Activated naive CD8-positive, alpha-beta T cell treated with anti-CD3 and anti-CD28 coated beads for 36 hours (primary cell): ENCODE measurements at places on chromosomes 2 and 18. TPM values are rescaled to one million over a fixed set of nuclear protein-coding genes. Genes with fewer than 3 reads are reported as not detected.
A peak's percentile ranks its signal among the peaks of the same experiment; 100 is the strongest.

Gene FAM228A
- not detected for total RNA-seq

DNA sequence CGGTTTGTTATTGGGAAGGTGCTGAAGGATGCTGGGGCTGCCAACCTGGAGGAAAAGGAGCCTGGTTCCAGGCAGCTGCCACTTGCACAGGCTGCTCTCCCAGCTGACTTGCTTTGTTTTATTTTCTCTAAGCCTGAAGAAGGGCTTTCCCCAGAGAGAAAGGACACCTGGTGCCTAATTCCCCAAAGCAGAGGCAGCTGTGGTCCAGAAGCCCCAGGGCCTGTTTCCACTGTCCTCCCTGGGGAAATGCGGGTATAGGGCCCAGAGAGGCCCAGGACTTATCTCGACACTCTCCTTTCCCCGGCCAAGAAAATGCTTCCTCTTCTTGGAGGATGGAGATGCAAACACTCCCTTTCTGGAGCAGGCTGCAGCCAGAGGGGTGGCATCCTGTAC lies 30.1 kb downstream of the INO80C start:
- DNase-seq = no peak
- no peaks in the 10 kb centered on the region for H3K4me1 ChIP-seq
- H3K36me3 ChIP-seq = peaks cover 19% of the 10 kb centered on the region
- H3K27me3 ChIP-seq = no peaks in the 10 kb centered on the region
- no peak overlapping the region for H3K27ac ChIP-seq

GRCh38 chr18:1013951-1014350 lies 109.3 kb downstream of the ADCYAP1 start:
- no peaks in the 10 kb centered on the region for H3K36me3 ChIP-seq
- H3K4me1 ChIP-seq = no peaks in the 10 kb centered on the region
- no peak overlapping the region for H3K27ac ChIP-seq
- no peak for DNase-seq
- H3K4me3 ChIP-seq = no peak overlapping the region
- peaks cover 4% of the 10 kb centered on the region for H3K27me3 ChIP-seq

GRCh38 chr2:123258877-123259539 lies 766.1 kb upstream of the CNTNAP5 start:
- H3K4me1 ChIP-seq = no peaks in the 10 kb centered on the region
- no peaks in the 10 kb centered on the region for H3K36me3 ChIP-seq
- no peak overlapping the region for H3K27ac ChIP-seq
- DNase-seq = no peak

Gene LONRF2
- not detected for total RNA-seq

DNA sequence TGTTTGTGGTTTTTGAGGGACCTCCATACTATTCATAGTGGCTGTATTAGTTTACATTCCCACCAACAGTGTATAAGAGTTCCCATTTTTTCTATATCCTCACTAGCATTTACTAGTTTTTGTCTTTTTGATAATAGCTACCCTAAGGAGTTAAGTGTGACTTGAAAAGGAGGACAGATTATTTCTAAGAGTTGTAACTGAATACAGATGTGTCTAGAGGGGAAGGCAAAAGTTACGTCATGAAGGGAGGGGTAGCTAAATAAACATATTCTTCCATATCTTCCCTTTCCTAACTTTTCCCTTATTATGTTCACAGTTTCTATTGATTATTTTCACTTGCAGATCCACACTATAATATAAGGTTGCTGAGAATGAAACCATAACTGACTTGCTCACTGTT lies 1315.7 kb upstream of the ZEB2 start:
- H3K36me3 ChIP-seq = no peaks in the 10 kb centered on the region
- no peaks in the 10 kb centered on the region for H3K27me3 ChIP-seq
- no peak for DNase-seq
- no peak overlapping the region for H3K27ac ChIP-seq
- H3K4me3 ChIP-seq = no peak overlapping the region
- H3K4me1 ChIP-seq = no peaks in the 10 kb centered on the region

DNA sequence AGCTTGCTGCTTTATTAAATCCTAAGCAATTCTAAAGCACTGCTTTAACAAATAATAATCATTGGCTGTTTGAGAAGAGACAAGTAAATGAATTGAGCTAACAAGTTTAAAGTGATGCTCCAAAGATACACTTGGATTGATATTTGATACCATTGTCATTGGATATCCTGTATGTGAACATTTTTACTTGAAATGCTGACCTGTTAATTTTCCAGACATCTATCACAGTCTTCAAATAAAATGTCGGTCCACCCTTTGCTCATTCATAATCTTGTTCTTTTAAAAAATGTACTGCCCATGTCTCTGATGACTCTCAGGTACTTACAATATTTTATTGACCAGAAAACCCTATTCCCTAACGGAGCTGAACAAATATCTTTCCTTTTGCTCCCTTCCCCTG lies 202.1 kb downstream of the DYSF start:
- no peak for DNase-seq
- H3K27me3 ChIP-seq = no peaks in the 10 kb centered on the region
- H3K36me3 ChIP-seq = peaks cover 3% of the 10 kb centered on the region
- no peak overlapping the region for H3K4me3 ChIP-seq
- H3K4me1 ChIP-seq = no peaks in the 10 kb centered on the region

Gene CRACDL
- total RNA-seq = 0.33 TPM

GRCh38 chr2:33529771-33530481 lies 53.5 kb downstream of the RASGRP3 start:
- H3K4me3 ChIP-seq = no peak overlapping the region
- no peak overlapping the region for H3K27ac ChIP-seq
- peaks cover 8% of the 10 kb centered on the region for H3K36me3 ChIP-seq
- peaks cover 30% of the 10 kb centered on the region for H3K4me1 ChIP-seq
- no peak for DNase-seq

DNA sequence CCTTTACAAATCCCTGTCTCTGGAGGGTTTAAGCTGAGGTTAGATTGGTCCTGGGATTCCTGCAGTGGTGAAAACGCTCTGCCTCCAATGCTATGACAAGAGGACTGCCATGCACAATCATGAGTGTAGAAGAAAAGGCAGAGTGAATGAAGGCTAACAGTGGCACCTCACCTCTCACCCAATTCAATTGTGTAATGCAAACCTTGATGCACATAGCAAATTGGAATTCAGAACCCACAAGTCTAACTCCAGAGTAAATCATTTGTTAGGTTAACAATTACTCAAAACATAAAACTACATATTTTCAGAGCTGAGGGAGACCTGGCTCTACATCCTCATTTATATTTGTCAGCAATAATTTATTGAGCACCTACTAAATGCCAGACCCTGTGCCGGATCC lies 1.8 kb downstream of the TGFBRAP1 start:
- DNase-seq = no peak
- peaks cover 61% of the 10 kb centered on the region for H3K4me1 ChIP-seq
- no peak overlapping the region for H3K27ac ChIP-seq
- peak overlapping the region; percentile 82 for H3K4me3 ChIP-seq

Gene REEP1
- 0.20 TPM for total RNA-seq

GRCh38 chr18:10771053-10771709 lies 245.4 kb downstream of the NAPG start:
- no peaks in the 10 kb centered on the region for H3K36me3 ChIP-seq
- H3K27ac ChIP-seq = no peak overlapping the region
- peaks cover 29% of the 10 kb centered on the region for H3K27me3 ChIP-seq

DNA sequence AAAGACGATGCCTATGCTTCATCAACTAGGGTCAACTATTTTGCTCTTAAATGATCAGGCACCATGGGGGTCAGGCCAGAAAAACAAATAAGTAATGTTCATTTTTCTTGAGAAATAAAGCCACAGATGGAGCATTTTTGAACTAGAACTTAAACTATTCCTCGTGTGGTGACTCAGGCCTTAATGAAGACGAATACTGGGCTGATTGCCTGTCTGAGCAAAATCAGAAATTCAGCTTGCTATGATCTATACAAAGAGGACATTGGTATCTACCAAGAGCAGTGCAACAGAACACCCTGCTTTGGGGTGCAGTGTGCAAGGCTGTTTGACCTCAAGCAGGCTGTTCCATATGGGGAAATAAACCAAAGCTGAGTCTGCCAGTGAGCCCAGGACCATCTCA lies 176.0 kb downstream of the NRP2 start:
- no peak overlapping the region for H3K4me3 ChIP-seq
- no peak for DNase-seq
- no peak overlapping the region for H3K27ac ChIP-seq
- H3K27me3 ChIP-seq = peaks cover 5% of the 10 kb centered on the region
- no peaks in the 10 kb centered on the region for H3K36me3 ChIP-seq

DNA sequence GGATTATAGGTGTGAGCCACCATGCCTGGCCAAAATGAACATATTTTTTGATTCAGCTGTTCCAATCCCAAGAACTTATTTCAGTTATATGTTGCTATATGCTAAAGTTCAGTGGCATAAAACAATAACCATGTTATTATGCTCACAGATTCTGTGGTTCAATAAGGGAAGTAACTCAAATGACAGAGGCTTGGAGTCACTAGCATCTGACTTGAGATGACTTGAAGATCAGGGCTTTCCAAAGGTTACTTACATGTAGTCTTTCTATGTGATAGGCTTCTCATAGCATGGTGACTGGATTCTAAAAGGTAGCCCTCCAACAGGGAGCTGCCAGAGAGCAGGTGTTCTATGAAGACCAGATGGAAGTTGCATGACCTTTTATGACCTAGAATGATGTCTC lies 17.2 kb downstream of the CLK1 start:
- no peak for DNase-seq
- no peak overlapping the region for H3K4me3 ChIP-seq
- no peak overlapping the region for H3K27ac ChIP-seq
- no peaks in the 10 kb centered on the region for H3K4me1 ChIP-seq
- H3K27me3 ChIP-seq = no peaks in the 10 kb centered on the region
- peaks cover 21% of the 10 kb centered on the region for H3K36me3 ChIP-seq

GRCh38 chr18:6435731-6436130 lies 21.0 kb upstream of the L3MBTL4 start:
- no peaks in the 10 kb centered on the region for H3K4me1 ChIP-seq
- H3K27me3 ChIP-seq = no peaks in the 10 kb centered on the region
- no peak overlapping the region for H3K4me3 ChIP-seq

Gene SMAD7
- total RNA-seq = 9.4 TPM

GRCh38 chr2:216031960-216032689 lies 18.8 kb upstream of the MREG start:
- peaks cover 39% of the 10 kb centered on the region for H3K4me1 ChIP-seq
- no peak for DNase-seq
- no peaks in the 10 kb centered on the region for H3K27me3 ChIP-seq

- peaks cover 9% of the 10 kb centered on the region for H3K36me3 ChIP-seq
- H3K4me1 ChIP-seq = peaks cover 61% of the 10 kb centered on the region
- no peaks in the 10 kb centered on the region for H3K27me3 ChIP-seq
- no peak for DNase-seq
- peak overlapping the region; percentile 97 for H3K27ac ChIP-seq
These were observed 52.7 kb downstream of the HAUS1 start for GRCh38 chr18:46156843-46157242.

DNA sequence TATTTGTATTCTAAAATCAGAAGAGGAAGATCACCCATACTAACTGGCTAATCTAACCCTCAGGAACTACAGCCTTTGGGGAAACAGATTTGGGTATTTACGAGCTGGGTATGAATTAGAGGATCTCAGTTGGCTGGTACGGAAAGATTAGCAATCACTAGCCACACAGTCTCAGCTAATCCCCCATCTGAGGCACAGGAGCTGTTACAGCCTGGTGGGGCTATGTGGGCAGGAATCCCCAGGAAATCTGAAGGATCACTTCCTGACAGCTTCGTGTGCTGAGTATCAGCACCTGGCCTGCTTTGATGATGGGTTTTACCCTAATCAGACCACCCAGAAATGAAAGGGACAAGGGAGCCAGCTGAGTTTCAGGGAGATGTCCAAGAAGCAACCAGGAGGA lies 206.3 kb downstream of the AFF3 start:
- no peak overlapping the region for H3K4me3 ChIP-seq
- no peaks in the 10 kb centered on the region for H3K36me3 ChIP-seq
- no peaks in the 10 kb centered on the region for H3K27me3 ChIP-seq
- H3K27ac ChIP-seq = no peak overlapping the region

- peaks cover 43% of the 10 kb centered on the region for H3K36me3 ChIP-seq
- H3K27me3 ChIP-seq = no peaks in the 10 kb centered on the region
- H3K27ac ChIP-seq = peak overlapping the region; percentile 60
- H3K4me1 ChIP-seq = no peaks in the 10 kb centered on the region
- DNase-seq = no peak
These were observed 6.7 kb upstream of the CLK1 start for GRCh38 chr2:200871151-200871550.

Gene SLC19A3
- total RNA-seq = not detected

DNA sequence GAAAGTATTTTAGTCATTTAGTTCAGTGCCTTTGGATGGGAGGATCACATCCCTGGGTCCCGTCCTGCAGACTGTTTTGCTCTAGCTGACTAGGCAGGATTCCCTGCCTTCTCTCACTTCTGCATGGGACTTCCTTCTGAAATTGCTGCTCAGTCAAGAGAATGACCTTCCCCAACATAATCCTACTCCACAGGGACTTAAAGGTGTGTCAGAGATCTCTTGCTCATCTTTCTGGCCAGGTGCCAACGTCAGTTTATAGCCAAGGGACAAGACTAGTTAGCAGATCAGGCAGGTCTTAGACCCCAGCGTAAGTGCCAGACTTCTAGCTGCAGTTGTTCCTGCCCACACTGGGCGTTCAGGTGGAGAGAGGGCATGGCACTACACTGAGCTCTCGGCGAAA lies 9.5 kb upstream of the IL1B start:
- no peak overlapping the region for H3K4me3 ChIP-seq
- H3K4me1 ChIP-seq = no peaks in the 10 kb centered on the region
- peaks cover 12% of the 10 kb centered on the region for H3K27me3 ChIP-seq
- DNase-seq = no peak
- H3K36me3 ChIP-seq = no peaks in the 10 kb centered on the region

DNA sequence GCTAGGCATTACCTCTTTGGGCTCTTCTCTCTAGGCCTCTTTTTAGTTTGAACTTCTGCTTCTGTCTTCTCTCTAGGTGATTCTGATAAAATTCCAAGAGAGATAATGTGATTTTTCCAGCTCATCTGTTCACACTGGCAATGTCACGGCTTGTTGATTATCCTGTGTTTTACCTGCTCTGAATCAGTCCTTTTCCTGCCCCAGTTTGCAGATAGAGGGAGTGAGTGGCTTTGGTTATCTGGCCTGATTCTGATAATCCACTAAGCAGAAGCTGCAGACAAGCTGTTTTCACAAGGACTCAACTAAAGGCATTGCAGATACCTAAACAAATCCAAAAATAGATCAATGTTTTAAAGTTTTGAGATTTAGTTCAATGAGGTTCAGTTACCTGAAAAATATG lies 111.9 kb downstream of the DCC start:
- DNase-seq = no peak
- H3K4me1 ChIP-seq = no peaks in the 10 kb centered on the region
- no peaks in the 10 kb centered on the region for H3K27me3 ChIP-seq
- no peak overlapping the region for H3K27ac ChIP-seq

Gene DUSP2
- total RNA-seq = 274 TPM

DNA sequence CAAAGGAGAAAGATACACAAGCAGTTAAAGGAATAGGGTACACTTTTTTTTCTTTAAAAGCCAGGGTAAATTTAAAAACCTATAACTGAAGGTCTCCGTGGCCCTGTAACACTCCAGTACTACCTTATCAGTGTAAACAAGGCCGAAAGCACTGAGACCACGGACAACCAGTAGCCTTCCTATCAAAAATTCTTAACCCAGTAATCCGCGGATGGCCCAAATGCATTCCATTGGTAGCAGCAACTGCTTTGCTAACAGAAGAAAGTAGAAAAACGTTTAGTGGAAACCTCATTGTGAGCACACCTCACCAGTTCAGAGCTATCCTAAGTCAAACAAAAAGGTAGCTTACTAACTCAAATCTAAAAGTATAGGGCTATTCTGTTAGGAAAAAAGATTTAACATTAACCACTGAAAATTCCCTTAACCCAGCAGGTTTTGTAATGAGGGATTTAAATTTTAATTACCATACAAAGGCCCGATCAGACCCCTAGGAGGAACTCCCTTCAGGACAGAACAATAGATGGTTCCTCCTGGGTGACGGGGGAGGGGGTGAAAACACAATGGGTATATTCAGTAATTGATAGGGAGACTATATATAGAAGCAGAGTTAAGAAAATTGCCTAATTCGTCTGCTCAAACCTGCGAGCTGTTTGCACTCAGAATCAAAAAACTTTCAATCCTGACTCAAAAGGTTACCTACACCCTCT lies 50.8 kb upstream of the CWC22 start:
- no peak overlapping the region for H3K4me3 ChIP-seq
- H3K4me1 ChIP-seq = peaks cover 5% of the 10 kb centered on the region
- H3K36me3 ChIP-seq = no peaks in the 10 kb centered on the region
